ENCODE measurements at places on chromosomes 7 and 10.

DNA sequence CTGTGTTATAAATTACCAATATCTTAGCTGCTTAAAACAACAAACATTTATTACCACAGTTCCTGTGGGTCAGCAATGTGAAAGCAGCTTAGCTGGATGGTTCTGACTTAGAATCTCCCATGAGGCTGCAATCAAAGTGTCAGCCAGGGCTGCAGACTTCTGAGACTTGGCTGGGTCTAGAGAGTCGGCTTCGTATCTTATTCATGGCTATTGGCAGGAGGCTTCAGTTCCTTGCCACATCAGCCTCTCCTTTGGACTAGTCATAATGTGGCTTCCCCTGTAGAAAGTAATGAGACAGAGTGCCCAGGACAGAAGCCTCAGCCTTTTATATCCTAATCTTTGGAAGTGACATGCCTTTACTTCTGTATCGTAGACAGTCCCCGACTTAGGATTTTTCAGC, 27.3 kb downstream of the RALA start:
- no peak for DNase-seq

DNA sequence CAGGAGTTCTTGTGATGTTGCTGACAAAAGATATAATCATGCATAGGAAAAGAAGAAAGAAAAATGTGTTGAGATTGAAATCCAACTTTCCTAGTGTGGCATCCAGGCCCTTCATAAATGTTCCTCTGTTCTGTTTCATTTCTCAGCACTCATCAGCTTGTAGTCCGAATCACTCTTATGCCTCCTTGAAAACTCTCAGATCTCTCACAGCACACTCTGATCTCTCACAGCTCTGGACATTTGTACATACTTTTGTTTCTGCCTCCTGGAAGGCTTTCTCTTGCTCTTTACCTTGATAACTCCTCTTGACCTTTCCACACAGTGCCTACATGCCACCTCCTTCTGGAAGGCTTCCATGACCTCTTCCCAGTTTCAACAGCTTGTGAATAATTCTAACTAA, 409.0 kb upstream of the LRRN3 start:
- no peak for DNase-seq

DNA sequence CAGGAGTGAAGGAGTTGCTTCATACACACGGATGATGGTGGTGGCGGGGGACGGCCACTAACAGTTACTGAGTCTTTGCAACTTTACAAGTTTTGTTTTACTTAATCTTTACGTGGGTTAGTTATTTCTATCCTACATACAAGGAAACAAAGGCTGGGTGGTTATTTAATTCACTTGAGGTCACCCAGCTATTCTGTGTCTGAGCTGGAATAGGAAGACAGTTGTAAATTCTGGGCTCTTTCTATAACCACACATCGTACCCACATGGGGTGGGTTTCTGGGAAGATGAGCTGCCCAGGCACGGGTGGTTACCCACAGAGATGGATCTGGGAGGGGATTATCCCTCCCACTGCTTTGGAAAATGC, 137.9 kb downstream of the ANLN start:
- no peak for DNase-seq

GRCh38 chr10:36109399-36110023, 467.4 kb upstream of the FZD8 start:
- no peak for DNase-seq
